B cell (primary cell): ENCODE measurements at places on chromosomes 4 and X. TPM values are rescaled to one million over a fixed set of nuclear protein-coding genes. Genes with fewer than 3 reads are reported as not detected.

CNKSR2 gene
- 18.8 and 22.5 TPM in 2 replicates for total RNA-seq

DNA sequence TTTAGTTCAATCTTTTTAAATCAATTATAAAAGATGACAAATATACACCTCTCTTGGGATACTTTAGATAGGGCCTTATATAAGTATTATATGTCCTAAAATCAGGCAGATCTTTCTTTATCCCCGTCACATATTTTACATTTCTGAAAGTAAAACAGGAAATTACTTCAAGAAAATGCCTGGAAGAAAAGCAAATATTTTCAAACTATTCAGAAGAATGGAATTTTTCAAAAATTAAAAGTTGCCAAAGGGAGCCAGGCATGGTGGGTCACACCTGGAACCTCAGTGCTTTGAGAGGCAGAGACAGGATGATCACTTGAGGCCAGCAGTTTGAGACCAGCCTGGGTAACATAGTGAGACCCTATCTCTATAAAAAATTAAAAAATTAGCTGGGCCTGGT, 34.4 kb downstream of the MGARP start:
- H3K4me3 ChIP-seq: no peak overlapping the region
- no peak for DNase-seq
- H3K27me3 ChIP-seq: no peaks in the 10 kb centered on the region
- H3K4me1 ChIP-seq: no peaks in the 10 kb centered on the region

DNA sequence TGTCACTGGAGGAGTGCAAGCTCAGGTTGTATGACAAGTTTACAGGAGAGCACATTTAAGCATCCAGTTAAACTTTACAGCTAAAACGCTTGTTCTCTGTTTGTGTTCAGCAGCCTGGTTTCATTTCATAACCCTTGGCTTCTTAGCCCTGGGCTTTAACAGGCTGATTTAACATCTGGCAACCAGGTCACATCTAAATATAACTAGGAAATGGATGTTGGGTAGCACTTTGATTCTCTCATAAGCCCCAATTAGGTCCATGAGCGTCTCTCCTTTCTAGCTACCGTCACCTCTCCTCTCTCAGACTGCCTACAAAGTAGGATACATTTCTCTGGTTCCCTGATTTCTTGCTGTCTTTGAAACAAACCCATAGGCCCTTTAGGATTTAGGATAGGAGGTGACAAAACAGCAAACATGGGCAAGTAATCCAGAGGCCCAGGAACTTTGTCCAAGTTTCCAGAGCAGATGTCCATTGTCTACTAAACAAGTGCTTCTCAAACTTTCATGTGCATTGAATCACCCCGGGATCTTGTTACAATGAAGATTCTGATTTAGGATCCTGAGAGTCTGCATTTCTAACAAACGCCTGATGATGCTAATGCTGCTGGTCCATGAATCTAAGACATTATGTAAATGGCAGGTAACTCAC, 22.5 kb downstream of the OTUD6A start:
- no peaks in the 10 kb centered on the region for H3K36me3 ChIP-seq
- no peak for DNase-seq
- H3K4me3 ChIP-seq: no peak overlapping the region
- no peak overlapping the region for H3K27ac ChIP-seq
- no peaks in the 10 kb centered on the region for H3K4me1 ChIP-seq
- no peaks in the 10 kb centered on the region for H3K27me3 ChIP-seq

DNA sequence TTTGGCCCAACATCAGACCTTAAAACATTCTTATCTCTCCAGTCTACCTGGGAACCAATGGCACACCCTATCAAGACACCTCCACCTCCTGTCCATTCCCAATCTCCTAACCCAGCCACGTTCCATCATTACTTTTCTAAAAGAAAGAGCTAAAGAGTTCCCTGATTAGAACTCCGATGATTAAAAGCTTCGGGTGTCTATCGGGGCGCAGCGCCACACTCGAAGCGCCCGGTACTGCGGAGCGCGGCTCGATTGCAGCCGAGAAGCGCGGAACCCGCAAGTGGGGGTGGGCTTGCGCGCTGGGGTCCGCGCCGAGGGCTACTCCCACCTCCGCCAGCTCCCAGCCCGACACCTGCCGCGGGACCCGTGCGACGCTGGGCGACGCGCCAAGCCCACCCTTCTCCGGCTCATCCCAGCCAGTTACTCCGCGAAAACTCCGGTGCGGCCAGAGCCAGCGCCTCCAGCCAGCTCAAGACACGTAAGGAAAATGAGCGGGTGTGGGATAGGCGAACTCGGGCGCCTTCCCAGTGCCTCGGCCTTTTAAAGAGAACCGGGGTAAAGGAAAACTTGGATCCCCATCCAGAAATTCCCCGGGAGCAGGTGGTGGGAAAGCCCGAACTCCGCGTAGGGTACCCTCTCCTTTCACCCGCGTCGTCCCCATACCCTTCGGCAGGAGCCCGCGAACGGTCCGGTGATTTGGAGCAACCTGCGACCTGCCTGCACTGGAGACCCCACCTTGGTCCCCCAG, 593 bp downstream of the NPY1R start:
- H3K4me3 ChIP-seq: no peak overlapping the region
- H3K36me3 ChIP-seq: no peaks in the 10 kb centered on the region
- DNase-seq: peak; percentile 8
- peaks cover 14% of the 10 kb centered on the region for H3K4me1 ChIP-seq
- H3K27me3 ChIP-seq: no peaks in the 10 kb centered on the region

DNA sequence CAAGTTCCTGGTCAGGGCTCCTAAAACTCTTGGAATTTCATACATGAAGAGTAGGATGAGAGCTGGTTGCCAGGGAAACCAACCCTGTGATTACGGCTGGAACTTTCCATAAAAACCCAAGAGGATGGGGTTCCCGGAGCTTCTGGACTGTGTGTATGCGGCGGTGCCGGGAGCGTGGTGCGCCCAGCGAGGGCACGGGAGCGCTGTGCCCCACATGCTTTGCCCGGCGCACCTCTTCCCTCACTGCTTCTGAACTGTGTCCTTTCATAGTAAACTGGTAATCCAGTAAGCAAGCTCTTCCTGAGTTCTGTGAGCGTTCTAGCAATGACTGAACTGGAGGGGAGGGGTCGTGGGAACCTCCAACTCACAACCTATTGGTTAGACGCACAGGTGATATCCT, 152.6 kb downstream of the AFAP1 start:
- no peak for DNase-seq
- H3K4me3 ChIP-seq: no peak overlapping the region
- H3K36me3 ChIP-seq: no peaks in the 10 kb centered on the region

GRCh38 chr4:78652282-78652876, 100.8 kb downstream of the ANXA3 start:
- H3K27me3 ChIP-seq: no peaks in the 10 kb centered on the region
- peaks cover 30% of the 10 kb centered on the region for H3K4me1 ChIP-seq
- H3K27ac ChIP-seq: no peak overlapping the region
- H3K4me3 ChIP-seq: no peak overlapping the region

TRIM61 gene
- 2.2 and 2.3 TPM in 2 replicates for total RNA-seq

GRCh38 chr4:5890063-5890727, 2.7 kb downstream of the CRMP1 start:
- no peaks in the 10 kb centered on the region for H3K36me3 ChIP-seq
- no peak for DNase-seq
- no peak overlapping the region for H3K4me3 ChIP-seq
- H3K4me1 ChIP-seq: peaks cover 31% of the 10 kb centered on the region
- H3K27me3 ChIP-seq: no peaks in the 10 kb centered on the region

- peaks cover 9% of the 10 kb centered on the region for H3K4me1 ChIP-seq
- peak; percentile 15 for DNase-seq
- H3K4me3 ChIP-seq: no peak overlapping the region
- H3K27ac ChIP-seq: no peak overlapping the region
- no peaks in the 10 kb centered on the region for H3K27me3 ChIP-seq
These were observed 521.6 kb upstream of the SLIT2 start for GRCh38 chr4:19729886-19730651.

DNA sequence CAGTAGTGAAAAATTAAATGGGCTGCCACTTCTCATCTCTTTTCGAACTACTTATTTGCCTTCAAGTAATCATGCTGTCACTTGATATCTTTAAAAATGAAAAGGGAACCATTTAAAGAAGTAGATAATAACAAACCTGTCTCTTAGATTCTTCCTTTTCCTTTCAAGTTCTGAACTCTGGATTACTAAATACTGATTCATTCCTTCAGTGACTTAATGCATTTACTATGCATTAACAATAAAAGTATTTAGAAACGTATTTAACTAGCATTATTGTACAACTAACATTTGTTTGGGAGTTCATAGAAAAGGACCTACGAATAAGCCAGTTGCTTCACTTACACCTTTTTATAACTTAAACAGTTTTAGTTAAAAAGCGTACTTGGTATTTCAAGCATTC, 61.1 kb upstream of the RAB33B start:
- H3K27me3 ChIP-seq: no peaks in the 10 kb centered on the region
- H3K36me3 ChIP-seq: no peaks in the 10 kb centered on the region
- no peak overlapping the region for H3K27ac ChIP-seq
- no peak for DNase-seq
